Right renal cortex interstitium (tissue), 3 donors: ENCODE measurements at places on chromosomes 6 and 20.

DNA sequence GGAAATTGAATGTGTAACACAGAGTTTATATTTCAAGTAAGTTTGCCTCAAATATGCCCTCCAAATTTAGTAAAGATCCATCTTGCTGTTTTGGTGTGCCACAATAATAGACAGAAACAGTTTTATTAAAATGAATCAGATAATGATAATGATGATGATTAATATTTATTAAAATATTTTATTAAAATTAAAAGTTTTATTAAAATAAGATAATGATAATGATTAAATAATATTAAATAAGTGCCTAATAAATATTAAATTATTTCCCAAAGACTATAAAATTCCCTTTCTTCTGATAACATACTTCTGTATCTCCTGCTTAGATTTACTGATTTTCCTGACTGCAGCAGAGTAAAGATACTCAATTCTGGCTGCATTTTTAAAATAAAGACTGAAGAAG is 134.5 kb downstream of the PRDM13 start:
- DNase-seq, result no peak

DNA sequence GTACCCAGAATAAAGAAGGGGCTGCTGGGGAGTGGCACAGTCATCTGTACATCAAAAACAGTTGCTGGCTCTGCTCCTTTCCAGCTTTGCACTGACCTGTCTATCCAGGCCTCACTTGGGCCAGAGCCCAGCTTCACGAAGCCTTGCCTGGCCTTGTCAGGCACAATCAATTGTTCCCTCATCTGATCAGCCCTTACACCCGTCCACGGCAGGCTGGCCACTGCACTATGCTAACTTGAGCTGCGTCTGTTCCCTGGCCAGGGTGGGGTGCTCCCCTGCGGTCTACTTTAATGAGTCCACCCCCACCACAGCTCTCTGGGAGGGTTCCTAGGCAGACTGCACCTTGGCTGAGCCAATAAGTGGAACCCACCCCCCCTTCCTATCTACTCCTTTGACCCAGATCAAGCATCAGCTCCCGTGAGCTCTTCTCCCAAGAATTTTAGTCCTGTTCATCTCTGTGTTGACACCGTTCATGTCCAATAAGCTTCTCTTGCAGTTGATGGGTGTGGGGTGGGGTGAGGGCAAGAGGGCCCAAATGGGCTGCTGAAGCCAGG is 74.3 kb upstream of the MLN start:
- DNase-seq, result no peak

GRCh38 chr6:156021746-156022396 is 566.2 kb upstream of the NOX3 start:
- DNase-seq, result no peak

DNA sequence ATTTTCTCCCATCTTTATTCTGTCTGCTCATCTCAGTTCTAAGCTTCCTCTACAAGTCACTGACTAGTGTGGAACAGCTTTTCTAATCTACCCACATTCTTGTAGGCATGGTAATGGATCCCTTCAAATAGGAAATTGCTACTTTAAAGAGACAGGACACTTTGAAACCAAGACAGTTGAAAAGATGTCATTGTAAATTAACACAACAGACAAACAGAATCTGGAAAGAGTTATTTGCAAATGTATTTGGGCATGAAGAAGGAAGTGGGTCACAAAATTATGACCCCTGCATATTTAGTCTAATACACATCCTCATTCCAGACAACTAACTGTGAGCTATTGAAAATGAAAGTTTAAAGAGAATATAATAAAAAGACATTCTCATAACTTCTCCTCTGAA is 298.2 kb upstream of the MARCKS start:
- DNase-seq, result no peak

GRCh38 chr6:32244946-32245398 is 21.1 kb upstream of the NOTCH4 start:
- peak; percentile 78 for DNase-seq
